ENCODE measurements at places on chromosomes 3 and 15.

- DNase-seq, result no peak
These were observed 350.3 kb downstream of the TUSC7 start for GRCh38 chr3:117059956-117060270.

GRCh38 chr3:148042663-148043445 lies 633.7 kb downstream of the ZIC1 start:
- DNase-seq, result no peak

GRCh38 chr15:68209735-68210408 lies 4.7 kb upstream of the CALML4 start:
- no peak for DNase-seq

- DNase-seq, result no peak
These were observed 4.6 kb downstream of the ANXA2 start for GRCh38 chr15:60392986-60393790.

DNA sequence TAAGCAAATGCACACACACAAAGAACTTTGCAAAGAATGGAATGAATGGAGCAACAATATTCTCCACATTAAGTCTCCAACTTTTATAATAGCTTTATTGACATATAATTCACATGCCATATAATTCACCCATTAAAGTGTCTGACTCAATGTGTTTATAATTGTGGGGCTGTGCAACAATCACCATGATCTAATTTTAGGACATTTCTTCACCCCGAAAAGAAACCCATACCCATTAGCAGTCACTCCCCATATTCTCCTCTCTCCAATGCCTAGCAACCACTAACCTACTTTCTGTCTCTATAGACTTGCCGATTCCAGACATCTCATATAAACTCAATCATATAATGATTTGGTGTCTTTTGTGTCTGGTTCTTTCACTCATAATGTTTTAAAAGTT lies 22.6 kb downstream of the VGLL4 start:
- DNase-seq, result no peak
